ENCODE measurements at places on chromosomes 4 and X.
A peak's percentile ranks its signal among the peaks of the same experiment; 100 is the strongest.

DNA sequence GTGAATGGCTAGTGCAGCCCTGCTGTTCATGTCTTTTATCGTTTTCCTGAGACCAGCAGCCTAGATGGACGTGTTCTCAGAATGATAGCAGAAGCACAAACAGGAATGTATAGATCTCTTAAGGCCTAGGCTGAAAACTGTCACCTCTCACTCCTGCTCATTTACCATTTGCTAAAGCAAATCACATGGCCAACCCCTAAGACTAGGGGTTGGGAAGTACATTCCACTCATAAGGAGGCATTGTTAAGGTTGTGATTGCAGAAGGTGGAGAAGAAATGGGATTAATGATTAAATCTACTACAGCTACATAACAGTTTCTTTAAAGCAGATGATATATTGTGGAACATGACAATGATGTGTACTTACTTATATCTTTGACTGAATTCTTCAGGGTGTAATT is 536.8 kb upstream of the FTHL17 start:
- DNase-seq = no peak

DNA sequence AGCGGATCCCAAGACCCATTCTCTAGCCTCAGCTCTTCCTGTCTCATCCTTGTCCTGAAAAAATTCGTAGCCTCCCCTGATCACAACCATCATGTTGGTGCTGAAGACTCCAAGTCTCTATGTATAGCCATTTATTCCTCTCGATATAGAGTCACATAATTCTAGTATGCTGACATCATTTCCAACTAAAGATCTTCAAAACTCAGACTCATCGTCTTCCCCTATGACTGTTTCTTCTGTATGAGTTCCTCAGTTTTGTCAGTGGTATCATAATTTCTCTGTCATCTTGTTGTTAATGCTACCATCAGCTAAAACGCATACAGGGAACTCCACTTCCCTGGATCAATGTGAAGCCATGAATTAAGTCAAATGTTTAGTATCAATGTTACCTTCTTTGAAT is 41.2 kb downstream of the UNC5C start:
- no peak for DNase-seq

- DNase-seq = no peak
Measured at GRCh38 chrX:131734621-131735020, 190.7 kb downstream of the OR13H1 start.

GRCh38 chrX:1283741-1284140 is 15.1 kb downstream of the CSF2RA start:
- no peak for DNase-seq

DNA sequence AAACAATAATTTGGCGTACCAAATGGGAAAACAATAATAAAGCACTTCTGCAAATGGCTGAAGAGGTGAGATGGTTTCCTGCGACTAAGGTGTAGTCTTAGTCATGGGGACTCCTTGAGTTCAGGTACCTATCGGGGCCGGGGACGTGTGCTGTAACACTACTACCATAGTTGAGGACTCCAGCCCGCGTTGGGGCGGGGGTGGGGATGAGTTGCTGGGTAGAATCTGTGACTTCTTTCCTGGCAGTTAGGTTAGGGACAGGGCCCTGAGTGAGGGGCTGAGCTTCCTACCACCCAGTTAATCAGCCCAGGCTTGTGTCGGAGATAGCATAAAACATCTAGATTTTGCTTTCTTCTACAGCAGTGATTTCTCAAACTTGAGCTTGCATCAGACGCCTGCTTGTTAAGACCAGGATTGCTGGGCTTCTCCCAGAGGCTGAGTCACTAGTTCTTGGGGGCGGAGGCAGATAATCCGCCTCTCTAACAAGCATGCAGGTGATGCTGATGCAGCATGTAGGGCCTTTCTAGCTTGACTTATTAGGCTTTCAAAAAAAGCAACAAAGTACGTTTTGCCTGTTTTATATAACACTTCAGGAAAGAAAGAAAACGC is 30.2 kb downstream of the RBBP7 start:
- DNase-seq = no peak

DNA sequence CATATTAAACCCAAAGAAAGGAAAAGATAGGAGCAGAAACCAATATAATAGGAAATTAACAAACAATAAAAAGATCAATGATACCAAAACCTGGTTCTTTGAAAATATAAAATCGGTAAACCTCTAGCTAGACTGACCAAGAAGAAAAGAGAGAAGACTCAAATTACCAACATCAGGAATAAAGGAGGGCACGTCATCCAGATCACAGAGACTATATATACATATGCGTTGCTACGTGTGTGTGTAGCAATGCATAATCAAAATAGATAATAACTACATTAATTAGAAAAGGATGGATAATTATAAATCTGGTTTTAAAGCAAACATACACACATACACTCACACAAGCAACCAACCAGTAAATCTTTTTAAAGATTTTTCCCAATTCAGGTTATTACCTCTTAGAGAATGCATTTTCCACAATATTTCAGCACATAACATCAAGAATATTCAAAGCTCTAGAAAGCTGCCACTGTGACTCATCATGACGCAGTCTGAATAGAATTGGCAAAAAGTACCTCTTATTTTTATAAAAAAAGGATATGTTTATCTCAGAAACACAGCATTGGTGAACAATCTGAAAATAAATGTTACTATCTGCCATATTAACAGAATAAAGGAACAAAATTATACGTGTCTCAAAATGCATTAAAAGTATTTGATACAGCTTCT is 41.4 kb upstream of the USP9X start:
- no peak for DNase-seq

DNA sequence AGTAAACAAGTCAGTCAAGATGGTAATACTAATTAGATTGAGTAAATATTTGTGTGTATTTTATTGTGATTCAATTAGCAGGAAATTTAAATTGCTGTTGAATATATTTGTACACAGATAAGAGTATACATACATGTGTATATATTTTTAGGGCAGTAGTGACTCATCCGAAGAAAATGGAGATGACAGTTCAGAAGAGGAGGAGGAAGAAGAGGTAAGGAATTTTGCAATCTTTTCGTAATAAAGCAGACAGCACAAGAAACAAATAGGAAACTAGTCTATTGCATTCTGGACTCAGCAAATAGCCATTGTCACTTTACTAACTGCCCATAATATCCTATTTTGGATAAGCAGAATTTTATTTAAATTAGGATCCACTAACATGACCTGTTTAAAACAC is 6.6 kb downstream of the IBSP start:
- DNase-seq = no peak

GRCh38 chrX:21509912-21510311 is 135.7 kb downstream of the CNKSR2 start:
- DNase-seq = no peak

GRCh38 chrX:27163236-27163635 is 299.9 kb downstream of the PPP4R3C start:
- DNase-seq = no peak

DNA sequence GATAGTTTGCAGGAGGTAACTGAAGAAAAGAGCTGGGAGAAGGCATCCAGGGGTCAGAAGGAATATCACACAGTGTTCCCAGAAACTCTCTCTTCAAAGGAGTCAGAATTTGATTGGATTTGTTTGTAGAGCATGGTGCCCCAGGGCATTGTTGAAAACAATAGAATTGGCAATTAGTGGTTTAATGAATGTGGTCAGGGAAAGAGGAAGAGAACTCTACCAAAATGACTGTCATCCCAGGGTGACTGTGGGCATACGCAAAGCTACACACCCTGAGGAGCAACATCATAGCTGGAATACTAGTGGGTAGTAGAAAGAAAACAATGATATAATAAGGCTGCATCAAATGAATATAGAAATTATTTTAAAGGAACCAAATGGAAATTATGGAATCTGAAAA is 21.5 kb downstream of the TNIP2 start:
- DNase-seq = no peak

DNA sequence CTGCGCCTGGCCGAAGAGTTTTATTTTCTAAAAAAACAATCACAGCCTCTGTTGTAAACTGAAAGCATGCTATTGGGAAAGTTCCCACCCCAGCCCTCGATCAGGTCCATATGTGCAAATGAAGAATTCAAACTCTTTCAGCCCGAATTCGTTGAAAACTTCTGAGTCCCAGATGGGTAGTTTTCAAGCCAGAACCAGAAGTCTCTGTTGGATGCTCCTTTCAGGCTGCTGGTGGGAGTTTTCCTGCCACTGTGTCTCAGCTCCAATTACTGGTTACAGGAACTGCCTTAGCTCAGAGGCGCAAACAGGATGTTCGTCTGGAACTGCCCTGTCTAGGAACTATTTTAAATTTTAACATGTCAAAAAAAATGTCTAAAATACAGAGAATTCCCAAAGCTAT is 9.3 kb upstream of the ALG13 start:
- no peak for DNase-seq

DNA sequence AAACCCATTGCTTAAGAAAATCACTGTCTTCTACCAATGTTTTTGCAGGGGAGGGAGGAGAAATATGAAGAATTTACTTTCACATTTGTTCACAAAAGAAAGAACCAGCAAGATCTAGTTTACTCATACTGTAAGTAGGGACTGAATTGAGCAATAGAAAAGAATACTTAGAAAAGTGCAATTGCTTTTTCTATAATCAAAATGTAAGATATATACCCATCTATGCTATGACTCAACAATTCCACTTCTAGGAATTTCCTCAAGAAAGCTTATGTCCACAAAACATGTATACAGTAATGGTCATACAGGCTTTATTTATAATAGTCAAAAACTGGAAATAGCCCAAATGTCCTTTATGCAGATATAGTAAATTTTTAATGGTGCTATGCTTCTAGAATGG is 196.4 kb downstream of the LRBA start:
- no peak for DNase-seq

GRCh38 chr4:184444215-184444952 is 30.0 kb downstream of the IRF2 start:
- DNase-seq = no peak

DNA sequence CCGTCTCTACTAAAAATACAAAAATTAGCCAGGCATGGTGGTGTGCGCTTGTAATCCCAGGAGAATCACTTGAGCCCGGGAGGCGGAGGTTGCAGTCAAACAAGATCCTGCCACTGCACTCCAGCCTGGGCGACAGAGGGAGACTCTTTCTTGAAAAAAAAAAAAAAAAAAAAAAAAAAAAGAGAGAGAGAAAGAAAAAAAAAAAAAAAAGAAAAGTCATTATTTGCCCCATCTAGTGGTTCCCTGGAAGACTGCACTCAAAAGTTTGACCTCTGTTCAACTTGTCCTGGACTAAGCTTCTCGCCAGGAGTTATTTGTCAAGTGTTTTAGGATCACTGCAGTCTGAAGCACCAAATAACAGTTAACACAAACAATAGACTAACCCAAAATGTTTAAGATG is 45.3 kb upstream of the KCTD8 start:
- no peak for DNase-seq

DNA sequence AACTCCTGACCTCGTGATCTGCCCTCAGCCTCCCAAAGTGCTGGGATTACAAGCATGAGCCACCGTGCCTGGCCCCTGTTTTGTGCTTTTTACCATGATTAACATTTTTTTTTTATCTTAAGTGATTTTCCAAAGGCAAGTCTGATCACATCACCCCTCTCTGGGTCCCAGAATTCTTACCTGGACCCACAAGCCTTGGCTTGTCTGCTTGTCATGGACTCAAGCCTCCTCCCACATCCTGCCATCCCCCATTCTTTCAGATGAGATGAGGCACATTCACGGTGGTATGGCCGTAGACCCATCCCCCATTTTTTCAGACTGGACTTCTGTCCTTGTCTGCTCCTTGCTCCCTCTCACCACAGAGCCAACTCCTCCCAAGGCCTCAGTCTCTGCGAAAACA is 55.3 kb downstream of the APLN start:
- no peak for DNase-seq

DNA sequence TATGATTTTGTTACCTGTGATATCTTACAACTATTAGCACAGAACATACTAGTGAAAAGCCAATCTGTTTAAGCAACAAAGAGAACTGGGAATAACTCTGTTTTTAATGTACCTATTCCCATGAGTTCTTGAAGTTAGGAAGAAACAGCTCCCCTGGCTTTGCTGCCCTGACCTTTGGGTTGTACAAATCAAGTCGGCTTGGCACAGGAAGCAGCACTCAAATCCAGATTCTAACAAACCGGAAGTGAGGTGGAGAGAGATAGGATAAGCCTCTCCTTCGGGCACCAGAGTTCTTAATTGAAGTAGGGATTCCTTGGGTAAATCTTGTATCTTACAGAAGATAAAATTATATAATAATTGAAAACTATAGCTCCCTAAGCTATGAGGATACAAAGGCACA is 144.8 kb upstream of the CPEB2 start:
- no peak for DNase-seq

GRCh38 chr4:101158134-101158482 is 189.2 kb downstream of the PPP3CA start:
- no peak for DNase-seq

- DNase-seq = no peak
Measured at GRCh38 chr4:81237791-81238190, 22.8 kb upstream of the PRKG2 start.

DNA sequence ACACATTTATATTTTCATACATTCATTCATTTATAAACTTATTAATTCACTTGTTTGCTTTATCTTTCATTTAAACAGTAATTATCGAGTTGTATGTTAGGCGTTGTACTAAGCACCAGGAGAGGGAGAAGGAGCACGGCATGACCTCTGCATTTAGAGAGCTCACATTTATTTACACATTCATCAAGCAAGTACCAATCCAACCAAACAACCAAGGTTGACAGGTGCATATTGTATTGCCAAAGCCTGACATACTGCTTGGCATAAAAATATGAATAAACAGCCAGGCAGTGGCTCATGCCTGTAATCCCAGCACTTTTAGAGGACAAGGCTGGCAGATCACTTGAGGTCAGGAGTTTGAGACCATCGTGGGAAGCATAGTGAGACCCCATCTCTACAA is 37.0 kb upstream of the CLNK start:
- no peak for DNase-seq

GRCh38 chr4:3123181-3123671 is 48.7 kb downstream of the HTT start:
- DNase-seq = no peak

- DNase-seq = peak; percentile 70
Measured at GRCh38 chr4:173013232-173013930, 155.2 kb upstream of the GALNT7 start.

DNA sequence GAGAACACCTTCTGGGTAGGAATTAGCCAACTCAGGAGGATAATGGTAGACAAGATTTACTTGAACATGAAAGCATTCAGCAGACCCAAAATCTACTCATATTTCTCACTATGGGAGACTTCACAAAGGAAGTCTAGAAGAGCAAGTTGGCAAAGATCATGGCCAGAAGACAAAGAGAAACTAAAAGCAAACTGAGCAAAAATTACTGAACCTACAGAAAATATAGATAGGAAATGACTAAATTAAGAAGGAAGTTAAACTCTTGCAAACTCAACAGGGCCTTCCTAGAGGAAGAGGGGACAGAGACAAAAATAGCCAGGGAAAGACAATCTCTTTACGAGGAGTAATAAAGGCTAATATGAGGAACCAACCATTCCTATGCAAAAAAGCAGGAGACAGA is 18.7 kb downstream of the CORIN start:
- DNase-seq = no peak

DNA sequence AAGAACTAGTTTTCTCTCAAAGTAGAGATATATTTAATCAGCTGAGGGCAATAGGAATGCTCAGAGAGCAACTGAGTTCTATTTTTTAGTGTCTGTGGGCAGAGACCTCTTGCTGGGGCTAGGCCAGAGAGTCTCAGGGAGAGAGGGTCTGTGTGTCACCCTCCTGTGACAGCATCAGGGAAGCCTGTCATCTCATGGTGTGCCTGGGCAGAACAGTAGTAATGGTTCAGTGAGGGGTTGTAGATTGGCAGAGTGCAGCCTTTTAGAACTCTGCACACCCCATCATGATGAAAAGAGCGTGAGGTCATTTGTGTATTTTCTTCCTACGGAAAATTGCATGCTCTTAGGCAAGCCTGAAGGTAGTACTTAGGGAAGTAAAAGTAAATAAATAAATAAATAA is 1396.5 kb upstream of the AGA start:
- DNase-seq = no peak
